Dermis blood vessel endothelial cell (primary cell): ENCODE measurements at places on chromosomes 3 and 15. TPM values are rescaled to one million over a fixed set of nuclear protein-coding genes. Genes with fewer than 3 reads are reported as not detected.

Gene STRIT1
- not detected in 2 replicates for total RNA-seq

Gene GOLGA6L10
- 0.17 and 0.65 TPM in 2 replicates for total RNA-seq

Gene GOLGA6A
- total RNA-seq = not detected in 2 replicates

Gene TBL1XR1
- 117 and 144 TPM in 2 replicates for total RNA-seq

Gene AMOTL2
- 104 and 130 TPM in 2 replicates for total RNA-seq

Gene IL20RB
- 0.60 and 1.7 TPM in 2 replicates for total RNA-seq
